ENCODE measurements at places on chromosomes 16 and 17.

DNA sequence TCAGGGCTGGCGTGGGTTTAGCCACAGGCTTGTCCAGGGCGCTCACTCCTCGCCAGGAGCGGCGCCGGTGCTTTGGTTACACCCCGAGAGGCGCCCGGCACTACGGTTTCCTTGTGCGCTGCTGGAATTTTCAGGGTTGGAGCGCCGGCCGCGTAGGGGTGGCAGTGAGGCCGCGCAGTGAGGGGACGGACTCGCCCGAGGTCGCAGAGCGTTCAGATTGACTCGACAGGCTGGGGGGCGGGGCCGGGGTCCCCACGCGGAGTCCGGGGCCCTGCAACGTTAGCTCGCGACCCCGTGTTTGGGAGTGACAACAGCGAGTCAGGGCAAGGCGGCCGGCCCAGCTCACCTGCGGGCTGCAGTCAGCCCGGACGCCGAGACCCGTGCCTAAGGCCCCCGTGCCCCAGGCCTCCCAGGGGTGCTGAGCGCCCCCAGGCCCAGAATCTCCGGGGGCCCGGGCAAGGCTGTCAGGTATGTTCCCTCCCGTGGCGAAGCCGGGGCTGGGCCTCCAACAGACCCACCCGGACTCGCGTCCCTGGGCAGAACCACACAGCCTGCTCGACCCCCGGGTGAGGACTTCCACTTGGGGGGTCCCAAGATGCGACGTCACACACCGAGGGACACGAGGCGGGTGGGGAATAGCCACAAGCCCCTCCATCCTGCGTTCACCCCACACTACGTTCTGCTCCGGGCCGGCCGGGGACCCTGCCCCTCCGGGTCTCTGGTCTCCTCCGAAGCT is 1.3 kb upstream of the ACTG1 start:
- DNase-seq, result no peak

GRCh38 chr17:6413065-6413464 is 21.9 kb downstream of the AIPL1 start:
- peak; percentile 80 for DNase-seq

- DNase-seq, result no peak
Measured at GRCh38 chr17:75552425-75553294, 27.2 kb downstream of the LLGL2 start.

DNA sequence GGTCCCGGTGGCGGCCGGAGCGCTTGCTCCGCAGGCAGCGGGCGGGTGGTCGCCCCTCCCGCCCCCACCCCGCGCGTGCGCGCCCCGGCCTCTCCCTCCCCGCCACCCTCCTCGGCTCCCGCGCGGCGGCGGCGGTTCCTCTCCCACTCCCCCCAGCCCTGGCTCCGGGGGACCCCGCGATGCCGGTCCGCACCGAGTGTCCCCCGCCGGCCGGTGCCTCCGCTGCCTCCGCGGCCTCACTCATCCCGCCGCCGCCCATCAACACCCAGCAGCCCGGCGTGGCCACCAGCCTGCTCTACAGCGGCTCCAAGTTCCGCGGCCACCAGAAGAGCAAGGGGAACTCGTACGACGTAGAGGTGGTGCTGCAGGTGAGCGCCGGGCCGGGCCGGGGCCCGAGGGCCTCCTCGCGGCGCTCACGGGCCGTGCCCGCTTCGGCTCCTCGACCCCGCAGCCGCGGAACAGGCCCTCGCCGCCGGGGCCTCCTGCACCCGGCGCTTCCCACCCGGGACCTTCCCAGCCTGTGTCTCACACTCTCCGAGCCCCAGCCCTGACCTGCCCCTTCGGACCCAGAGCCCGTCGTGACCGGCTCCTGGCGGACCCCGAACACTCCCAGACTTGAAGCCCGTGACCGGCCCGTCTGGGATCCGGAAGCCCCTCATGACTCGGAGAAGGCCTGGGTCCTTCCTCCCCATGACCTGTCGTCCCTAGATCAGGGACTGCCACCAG is 490 bp downstream of the GID4 start:
- DNase-seq, result no peak

- no peak for DNase-seq
Measured at GRCh38 chr17:64632194-64632593, 29.9 kb downstream of the SMURF2 start.

DNA sequence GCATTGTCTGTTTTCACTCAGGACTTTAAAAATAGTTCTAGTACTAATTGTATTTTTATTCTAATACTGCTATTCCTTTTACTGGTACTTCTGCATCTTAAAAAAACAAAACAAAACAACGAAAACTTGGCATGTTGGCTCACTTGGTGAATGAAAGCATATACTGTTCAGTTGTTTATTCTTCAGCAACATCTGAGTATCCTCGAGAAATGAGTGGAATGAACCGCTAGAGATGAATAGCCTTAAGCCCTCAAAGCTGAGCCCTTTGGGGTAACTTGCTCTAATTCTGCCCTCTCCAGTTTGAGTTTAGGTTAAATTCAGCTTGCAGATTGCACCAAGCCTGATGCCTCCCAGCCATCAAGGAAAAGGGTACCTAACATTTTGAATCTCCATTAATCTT is 126.5 kb downstream of the WWOX start:
- no peak for DNase-seq

DNA sequence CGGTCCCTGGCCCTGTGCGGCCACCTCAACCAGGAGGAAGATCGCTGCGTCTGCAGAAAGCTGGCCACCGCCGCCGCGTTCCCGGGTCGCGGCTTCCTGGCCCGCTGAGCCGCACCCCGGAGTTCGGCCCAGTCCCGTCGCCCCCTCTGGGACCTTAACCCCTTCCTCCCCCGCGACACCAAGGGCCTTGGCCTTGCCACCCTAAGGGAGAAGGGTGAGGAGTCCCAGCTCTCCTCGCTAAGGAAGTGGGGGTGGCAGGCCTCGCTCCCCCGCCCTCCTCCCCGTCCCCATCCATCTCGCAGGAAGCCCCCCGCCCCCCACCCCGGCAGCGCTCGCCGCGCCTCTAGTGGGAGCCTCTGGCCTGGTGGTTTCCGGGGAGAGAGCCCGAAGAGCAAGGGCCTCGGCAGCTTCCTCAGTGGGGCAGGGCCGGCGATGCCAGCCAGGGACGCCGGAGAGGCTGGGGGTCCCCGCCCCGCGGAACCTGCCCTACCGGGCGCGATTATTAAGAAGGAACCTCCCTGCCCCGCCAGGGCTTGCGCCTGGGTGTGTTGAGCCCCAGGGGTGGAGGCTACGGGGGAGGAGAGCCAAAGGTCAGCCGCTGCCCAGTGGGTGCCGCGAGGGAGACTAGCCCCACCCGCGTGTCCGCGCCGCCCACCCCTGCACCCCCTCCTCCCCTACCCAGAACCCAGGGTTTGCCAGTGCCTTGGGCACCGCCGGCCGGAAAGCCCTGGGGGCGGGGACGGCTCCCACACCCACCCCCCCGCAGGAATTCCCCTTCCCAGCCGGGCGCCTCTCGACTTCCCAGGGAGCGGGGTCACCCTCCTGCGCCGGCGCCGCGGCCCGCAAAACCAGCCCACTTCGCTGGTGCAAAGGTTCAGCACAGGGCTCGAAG is 6.8 kb downstream of the CBX4 start:
- DNase-seq, result no peak

GRCh38 chr17:72184805-72185204 is 64.0 kb downstream of the SOX9 start:
- DNase-seq, result no peak

GRCh38 chr16:67828651-67829050 is 13.5 kb upstream of the THAP11 start:
- no peak for DNase-seq

GRCh38 chr17:82965371-82965770 is 114.0 kb upstream of the METRNL start:
- no peak for DNase-seq

DNA sequence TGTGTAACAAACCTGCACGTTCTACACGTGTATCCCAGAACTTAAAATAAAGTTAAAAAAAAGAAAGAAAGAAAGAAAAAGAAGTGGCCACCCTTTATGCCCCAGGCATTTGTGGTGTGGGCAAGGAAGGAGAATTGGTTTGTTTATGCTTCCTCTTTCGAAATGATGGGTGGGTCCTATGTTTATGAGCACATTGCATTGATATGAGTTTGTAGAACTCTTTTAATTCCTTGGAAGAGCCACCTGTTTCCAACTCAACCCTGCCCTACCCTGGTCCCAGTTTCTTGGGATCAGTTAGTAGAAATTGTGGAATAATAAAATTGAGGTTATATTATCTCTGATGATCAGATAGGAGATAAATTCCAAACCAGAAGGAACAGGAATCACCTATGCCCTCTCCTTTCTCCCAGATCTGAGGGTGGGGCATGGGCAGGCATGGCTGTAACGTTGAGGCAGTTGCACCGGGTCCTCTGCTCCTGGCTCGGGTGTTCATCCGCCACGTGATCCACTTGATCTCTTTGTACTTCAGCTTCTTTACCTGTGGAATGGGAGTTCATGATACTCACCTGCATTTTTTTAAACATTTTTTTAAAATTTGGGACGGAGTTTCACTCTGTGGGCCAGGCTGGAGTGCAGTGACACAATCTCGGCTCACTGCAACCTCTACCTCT is 15.9 kb downstream of the CHAD start:
- no peak for DNase-seq

DNA sequence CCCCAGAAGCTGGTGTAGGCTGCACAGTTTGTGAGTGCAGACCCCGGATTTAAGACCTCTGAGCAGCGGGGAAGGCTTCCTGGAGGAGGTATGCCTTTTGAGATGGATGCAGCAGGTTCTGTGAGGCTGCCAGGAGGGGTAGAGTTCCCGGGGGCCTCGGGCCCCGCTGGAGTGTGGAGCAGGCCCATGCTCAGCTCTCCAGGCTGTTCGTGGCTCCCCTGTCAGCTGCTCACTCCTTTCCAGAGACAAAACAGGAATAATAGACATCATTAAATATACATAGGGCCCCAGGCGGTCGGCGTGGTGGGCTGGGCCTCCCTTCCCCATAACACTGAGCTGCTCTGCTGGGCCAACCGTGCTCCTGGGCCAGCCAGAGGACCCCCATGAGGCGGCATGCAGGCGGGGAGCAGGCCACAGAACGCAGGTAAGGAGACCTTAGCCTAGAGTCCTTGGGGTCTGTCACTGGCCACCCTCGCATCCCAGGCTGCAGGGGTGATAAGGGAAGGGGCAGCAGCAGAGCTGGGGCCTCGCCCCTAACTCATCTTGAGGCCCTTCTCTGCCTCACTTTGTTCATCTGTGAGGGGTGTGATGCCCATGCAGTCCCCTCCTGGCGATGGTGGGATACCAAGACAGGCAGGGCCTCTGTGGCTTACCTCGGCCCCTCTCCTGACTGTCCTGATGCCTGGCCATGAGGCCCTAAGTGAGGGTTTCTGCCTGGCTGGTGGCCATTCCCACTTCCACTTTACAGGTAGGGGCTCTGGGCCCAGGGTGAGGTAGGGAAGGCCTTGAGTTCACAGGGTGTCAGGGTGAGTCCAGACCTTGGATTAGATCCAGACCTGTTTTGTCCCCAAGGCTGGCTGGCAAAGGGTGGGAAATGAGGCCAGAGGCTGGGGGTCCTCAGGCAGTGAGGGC is at the start of gene MYO15A:
Gene MYO15A (plus strand): TSS at position 356 of the 912 bp plus-strand sequence. CDS start 10,045 bp downstream, outside the sequence.
- DNase-seq, result no peak

- DNase-seq, result no peak
Measured at GRCh38 chr17:32276171-32276601, 10.6 kb downstream of the RHBDL3 start.

- DNase-seq, result no peak
Measured at GRCh38 chr16:87678618-87679017, 76.3 kb downstream of the JPH3 start.

- no peak for DNase-seq
Measured at GRCh38 chr17:76659928-76660655, 16.5 kb upstream of the ST6GALNAC1 start.

- DNase-seq, result no peak
Measured at GRCh38 chr17:78147315-78147998, 1.3 kb downstream of the C17orf99 start.

DNA sequence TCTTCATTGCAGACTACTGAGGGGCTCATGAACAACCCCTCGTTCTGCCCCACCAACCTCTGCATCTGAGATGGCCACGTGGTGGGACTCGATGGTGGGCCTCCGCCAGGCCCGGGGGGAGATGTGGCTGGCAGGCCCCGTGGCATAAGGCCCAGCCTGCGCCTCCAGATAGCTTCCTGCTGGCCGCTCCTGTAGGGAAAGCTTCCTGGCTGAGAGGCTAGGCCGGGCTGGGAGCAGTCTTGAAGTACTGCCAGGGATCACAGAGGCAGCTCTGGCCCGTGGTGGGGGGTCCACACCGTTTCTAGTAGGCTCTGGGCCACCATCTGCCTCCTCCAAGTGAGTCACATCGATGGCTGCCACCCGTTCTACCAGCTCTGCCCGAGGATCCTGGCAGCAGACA is 7.6 kb downstream of the CAMKK1 start:
- peak; percentile 61 for DNase-seq

- no peak for DNase-seq
Measured at GRCh38 chr17:29054835-29055234, 11.9 kb downstream of the PIPOX start.

Data from NCI-H446 (cell line).